Fibroblast of villous mesenchyme (primary cell): ENCODE measurements at places on chromosomes 4 and X. TPM values are rescaled to one million over a fixed set of nuclear protein-coding genes. Genes with fewer than 3 reads are reported as not detected.

Gene CCDC110
- 0.32 and 0.43 TPM in 2 replicates for total RNA-seq

Gene CFAP299
- total RNA-seq = 2.6 and 3.9 TPM in 2 replicates

Gene TMPRSS11F
- total RNA-seq = not detected in 2 replicates

Gene FSTL5
- 0.32 TPM in 1 of 2 replicates, not detected in the other for total RNA-seq

Gene TRAM1L1
- total RNA-seq = 2.6 and 3.0 TPM in 2 replicates

Gene USP26
- total RNA-seq = not detected in 2 replicates

Gene CXorf51B
- total RNA-seq = not detected in 2 replicates

Gene ATP10D
- total RNA-seq = 43.8 and 58.3 TPM in 2 replicates
